ENCODE measurements at places on chromosomes 7 and 10. TPM values are rescaled to one million over a fixed set of nuclear protein-coding genes. Genes with fewer than 3 reads are reported as not detected.

DNA sequence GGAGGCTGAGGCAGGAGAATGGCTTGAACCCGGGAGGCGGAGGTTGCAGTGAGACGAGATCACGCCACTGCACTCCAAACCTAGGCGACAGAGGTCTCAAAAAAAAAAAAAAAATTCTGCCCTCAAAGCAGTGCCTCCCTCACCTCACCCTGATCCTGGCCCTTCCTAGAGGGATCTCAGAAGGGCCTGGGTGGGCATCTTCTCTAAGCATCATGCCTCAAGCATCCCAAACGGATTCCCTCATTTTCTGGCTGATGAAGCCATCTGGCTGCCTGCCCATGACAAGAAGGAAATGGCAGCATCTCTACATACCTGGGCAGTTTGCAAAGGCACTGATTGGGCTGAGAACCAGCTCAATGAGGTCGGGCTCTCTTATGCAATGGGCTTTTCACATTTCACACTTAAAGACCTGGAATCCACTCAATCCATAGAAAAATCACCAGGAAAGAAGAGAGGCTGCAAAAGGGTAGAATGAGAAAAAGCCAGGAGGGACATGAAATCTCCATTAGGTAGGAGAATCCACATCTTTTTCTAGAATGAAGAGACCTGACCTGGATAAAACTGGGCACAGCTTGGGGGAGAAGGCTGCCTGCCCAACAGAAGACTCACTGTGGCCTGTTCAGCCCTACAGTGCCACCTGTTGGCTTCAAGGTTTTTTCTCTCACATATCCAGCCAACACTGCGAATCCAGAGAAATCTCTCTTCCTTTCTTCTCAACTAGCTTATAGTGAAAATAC lies 48.1 kb downstream of the PDLIM1 start:
- DNase-seq, result peak; percentile 55

DNA sequence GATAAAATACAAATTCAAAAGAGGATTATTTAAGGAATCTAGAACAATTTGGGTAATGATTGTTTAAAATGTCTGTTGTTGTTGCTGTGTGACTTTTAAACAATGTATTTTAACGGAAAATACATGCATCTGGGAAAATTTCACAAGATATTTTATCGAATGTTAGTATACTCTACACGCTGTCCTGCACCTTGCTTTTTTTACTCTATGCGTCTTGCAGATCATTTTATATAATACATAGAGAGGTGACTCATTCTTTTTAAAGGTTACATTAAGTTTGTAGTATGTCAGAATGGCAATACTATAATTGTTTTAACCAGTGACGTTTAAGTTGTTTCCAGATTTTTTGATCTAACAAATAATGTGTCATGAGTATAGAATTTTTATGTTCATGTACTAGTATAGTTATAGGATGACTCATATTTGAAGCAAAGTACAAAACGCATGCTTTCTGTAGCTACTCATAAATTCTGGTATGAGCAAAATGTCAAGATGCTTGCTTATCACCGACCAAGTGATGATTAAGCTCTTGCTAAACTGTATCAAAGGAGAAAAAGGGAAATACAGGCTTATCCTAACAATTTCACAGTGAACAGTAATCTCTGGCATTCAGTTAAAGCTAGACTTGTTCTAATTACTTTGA lies 4.9 kb downstream of the DKK1 start:
- no peak for DNase-seq

GRCh38 chr10:94011296-94011695 lies 17.6 kb downstream of the PLCE1 start:
- no peak for DNase-seq

- no peak for DNase-seq
Observed at GRCh38 chr10:86824151-86824550, 67.7 kb downstream of the BMPR1A start.

The TBXAS1 gene
- not detected for total RNA-seq

The SGCE gene
- total RNA-seq, result 12.8 TPM

The CNNM1 gene
- total RNA-seq, result 0.81 TPM

The HTR7 gene
- total RNA-seq, result not detected
